H7 (cell line): ENCODE measurements at places on chromosomes 1 and 21.

DNA sequence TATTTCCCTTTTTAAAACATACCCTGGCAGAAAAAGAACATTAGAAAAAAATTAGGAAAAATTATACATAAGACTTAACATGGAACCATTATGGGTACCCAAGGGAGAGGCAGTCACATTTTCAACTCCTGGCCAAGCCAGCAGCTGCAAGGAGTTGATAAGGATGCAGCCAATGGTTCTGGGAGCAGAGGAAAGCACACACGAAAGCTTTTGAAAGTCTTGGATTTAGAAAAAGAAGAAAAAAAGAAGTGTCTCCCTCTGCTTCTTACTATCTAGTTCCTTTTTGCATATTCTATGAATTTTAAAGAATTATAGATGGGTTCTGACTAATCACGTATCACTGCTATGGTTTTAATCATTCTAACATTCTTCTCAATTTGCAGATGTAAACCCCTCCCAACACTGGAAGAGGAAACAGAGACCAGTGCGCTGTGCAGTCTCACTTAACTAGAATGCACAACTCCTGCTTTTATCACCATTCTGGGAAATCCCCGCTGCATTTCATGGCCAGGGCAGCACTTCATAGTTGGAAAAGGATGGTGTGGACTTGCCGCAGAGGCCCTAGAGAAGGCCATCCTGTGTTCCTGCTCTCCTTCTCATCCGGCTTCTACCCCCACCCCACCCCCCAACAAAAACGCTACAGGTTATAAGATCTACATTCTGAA, 2.7 kb upstream of the CD58 start:
- no peak for DNase-seq

DNA sequence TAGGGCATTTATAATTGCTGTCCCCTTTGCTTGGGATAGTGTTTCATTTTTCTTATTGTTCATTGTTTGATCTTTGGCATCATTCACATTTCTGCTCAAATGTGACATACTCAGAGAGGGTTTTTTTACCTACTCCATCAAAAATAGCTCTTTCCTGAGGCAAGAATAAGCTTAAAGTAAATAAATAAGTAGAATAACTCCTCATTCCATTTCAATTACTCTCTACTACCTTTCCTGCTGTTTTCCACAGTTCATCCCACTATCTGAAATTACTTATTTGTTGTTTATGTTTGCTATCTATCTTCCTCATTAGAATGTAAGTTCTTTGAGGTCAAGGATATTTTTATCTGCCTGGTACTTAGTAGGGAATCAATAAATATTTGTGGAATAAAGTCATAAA, 119.9 kb downstream of the LRRC40 start:
- DNase-seq = no peak

DNA sequence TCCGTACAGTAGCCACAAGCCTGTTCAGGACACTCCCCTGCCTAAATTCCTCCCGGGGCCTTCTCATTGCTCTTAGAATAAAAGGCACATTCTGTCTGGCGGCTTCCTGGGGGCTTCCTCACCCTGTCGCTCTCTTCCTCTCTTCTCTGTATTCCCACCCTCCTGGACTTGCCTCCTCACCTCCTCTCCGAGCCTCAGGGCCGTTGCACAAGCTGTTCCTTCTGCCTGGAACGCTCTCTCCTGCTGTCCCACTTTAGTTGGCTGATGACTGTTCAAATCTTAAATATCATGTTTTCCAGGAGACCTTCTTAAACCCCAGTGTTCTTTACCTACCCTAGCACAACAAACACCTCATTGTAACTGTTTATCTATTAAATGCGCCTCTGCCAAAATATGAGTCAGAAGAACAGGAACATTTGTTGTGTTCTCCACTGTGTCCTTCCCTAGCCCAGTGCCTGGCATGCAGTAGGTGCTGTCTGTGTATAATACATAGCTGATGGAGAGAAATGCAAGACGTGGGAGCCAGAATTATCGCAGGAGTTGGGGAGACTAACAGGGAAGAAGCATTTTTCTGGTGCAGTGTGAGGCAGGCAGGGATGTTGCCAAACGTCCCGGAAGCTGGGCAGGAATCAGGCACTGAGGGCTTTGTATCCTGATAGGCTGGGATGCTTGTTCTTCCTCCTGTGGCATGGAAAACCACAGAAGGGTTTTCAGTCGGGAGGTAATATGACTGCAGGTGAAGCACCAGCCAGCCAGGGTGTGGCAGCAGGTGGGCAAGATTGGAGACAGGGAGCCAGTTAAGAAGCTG, 24.1 kb upstream of the THRAP3 start:
- DNase-seq = peak; percentile 37

DNA sequence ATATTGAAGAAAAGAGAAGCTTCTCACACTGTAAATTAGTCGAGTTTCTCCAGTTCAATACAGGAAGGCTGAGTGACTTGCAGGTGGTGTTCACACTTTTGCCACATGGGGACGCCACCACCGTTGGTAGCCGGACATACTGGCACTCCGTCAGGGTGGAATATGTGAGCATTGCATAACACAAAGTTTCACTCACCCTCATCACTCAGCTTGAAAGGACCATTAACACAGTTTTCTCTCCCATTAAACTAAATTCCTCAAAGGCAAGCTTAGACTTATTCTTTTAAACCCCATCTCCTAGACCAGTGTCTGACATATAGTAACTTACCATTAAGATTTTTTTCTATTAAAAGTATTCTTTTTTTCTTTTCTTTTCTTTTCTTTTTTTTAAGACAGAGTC, 105.3 kb upstream of the SERBP1 start:
- DNase-seq = peak; percentile 72

DNA sequence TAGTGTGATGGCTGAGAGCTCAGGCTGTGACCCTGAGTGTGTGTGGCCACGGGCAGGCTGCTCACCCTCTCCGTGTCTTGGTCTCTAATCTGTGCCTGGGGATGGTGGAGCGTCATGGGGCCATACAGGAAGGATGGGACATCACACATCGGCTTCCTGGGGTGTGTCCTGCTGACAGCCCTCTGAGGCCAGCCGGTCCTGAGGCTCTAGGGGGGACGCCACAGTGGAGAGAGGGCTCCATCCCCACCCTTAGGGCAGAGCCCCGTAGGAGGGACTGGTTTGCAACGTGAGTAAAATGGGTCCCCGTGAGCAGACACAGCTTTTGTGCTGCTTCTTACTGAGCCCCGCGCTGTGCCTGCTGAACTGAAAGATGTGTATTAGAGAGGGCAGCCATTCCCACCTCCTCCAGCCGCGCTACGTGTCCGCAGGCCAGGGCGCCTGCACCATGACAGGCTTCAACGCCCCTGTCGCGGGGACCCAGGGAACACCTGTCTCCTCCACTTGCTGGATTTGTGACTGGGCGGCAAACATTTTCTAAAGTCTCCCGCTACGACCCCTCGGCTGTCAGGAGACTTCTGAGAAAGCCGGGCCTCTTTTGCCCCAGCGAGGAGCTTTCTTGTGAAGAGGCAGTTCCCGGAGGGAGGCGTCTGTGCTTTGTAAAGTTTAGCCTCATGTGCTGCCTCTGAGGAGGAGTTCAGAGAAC, 8.1 kb downstream of the COL18A1 start:
- DNase-seq = no peak

GRCh38 chr1:227317523-227318015, 723 bp downstream of the CDC42BPA start:
- DNase-seq = peak; percentile 77

- DNase-seq = peak; percentile 12
These were observed 14.2 kb downstream of the FCGR2B start for GRCh38 chr1:161676958-161677689.

DNA sequence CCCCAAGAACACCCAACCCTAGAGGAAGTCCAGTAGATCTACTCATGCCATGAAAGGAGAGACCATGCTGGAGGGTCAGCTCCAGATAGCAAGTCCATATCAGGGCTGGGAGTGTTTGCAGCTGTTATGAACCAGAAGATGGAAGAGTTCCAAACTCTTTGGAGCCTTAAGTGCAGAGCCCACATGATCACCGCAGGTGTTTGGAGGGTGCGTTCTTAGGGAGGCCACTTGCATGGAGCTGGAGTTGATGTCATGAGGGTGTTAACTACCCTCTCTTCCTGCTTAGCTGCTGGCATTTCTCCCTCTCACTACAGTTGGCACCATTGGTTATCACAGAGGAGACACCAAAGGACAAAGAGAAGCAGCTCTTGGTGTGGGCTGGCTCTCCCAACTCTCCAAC, 616.9 kb downstream of the AJAP1 start:
- no peak for DNase-seq

- no peak for DNase-seq
These were observed 380.9 kb upstream of the PRMT6 start for GRCh38 chr1:106675558-106675957.

GRCh38 chr1:245463392-245464165, 308.8 kb downstream of the KIF26B start:
- DNase-seq = no peak

GRCh38 chr1:179867493-179868330, 9.9 kb downstream of the TOR1AIP2 start:
- DNase-seq = peak; percentile 66

- DNase-seq = no peak
These were observed 19.0 kb downstream of the BCAR3 start for GRCh38 chr1:93662481-93663207.

GRCh38 chr1:170768929-170769328, 105.0 kb downstream of the PRRX1 start:
- DNase-seq = no peak

DNA sequence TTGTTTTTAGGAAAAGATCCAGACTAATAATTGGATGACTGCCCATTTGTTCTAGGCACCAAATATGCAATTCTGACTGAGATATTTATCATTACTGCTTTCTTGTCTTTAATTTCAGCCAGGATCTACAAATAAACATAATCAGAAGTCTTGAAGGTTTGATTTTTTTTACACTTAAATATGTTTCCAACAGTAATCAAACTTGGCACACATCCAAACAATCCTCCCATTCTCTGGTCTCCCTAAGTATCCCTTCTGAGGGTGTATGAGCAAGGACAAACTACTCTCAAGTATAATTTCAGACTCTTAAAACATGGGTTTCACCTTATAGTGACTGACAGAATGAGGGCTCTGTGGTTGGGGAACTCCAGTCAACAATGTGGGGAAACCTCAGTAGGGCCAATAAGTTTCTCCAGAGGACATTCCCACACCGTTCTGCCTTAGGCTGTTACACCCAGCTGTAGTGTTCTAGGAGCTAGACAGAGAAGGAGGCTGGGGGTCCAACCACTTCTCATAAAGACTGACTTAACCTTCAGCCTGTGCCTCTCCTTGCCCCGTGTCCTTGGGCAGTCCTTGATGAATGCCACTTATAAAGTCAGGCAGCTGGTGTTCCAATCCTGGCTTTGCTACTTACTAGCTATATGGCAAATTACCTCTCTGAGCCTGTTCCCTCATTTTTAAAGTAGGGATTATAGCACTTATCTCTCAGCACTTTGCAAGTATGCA, 1.5 kb upstream of the PALMD start:
- no peak for DNase-seq

GRCh38 chr1:63329621-63330330, 7.4 kb downstream of the FOXD3 start:
- DNase-seq = peak; percentile 63

- no peak for DNase-seq
These were observed 53.4 kb upstream of the BMP8A start for GRCh38 chr1:39438042-39438441.

DNA sequence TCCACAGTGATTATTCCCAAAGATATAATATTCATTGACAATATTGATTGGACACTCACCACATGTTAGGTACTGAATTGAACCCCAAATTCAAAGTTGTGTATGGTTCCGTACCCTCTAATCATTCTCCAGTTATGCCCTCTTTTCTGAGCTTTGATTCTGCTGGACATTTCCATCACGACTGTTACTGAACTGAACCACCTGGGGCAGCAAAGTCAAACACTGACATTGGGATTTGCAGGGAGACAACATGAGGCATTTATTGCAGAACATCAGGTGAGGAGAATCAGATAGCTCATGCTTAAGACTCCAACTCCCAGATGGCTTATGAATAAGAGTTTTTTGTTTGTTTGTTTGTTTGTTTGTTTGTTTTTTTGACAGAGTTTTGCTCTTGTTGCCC, 420.9 kb downstream of the DISC1 start:
- DNase-seq = no peak

DNA sequence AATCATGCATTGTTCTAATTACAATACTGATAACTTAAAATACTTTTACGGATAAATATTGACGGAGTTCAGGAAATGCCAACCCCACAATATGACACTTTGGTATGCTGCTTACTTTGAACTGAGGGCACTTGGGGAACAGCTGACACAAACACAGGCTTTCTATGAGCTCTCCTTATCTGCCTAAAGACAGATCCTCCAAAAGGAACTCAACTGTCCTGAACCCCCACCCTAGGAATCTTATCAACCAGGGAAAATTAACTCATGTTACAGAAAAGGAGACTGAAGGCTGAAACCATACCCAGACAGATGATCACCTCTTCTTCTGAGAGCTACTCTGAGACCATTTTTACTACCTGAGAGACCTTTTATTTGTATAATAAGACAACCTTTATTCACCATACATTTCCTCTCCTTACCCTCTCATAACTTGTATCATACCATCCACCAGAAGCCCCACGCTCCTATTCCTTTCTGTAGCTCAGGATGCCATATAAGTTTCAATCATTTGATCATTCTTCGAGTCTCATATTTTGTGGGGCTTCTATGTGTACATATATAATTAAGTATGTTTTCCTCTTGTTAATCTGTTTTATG, 239.5 kb downstream of the FAF1 start:
- DNase-seq = peak; percentile 13

- peak; percentile 43 for DNase-seq
These were observed 19.8 kb downstream of the SPRTN start for GRCh38 chr1:231357831-231358354.

- DNase-seq = no peak
These were observed 9.1 kb upstream of the EFHD2 start for GRCh38 chr1:15400627-15401026.

DNA sequence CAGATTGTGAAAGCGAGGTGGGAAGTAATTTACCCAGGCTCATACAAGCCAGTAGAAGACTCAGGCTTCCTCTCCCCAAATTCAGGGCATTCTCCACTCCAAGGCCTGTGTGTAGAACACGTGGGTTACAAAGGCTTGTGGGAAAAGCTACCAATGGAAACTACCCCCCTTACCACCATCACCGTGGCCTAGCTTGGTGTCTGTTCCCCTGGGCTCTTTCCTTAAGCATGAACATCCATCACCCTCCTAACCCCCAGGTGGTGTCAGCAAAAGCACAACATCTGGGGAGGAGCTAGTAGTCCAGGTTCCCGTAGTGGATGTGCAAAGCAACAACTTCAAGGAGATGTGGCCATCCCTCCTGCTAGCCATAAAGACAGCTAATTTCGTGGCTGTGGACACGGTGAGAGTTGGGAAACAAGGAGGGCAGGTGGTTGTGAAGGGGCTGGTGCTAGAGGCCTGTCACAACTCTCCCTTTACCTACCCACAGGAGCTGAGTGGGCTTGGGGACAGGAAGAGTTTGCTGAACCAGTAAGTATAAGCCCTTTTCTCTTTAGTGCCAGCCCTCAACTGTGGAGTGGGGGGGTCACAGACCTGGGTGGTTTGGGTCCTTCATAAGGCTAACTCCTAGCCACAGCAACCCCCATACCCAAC, 701 bp upstream of the MUTYH start:
- DNase-seq = peak; percentile 38

GRCh38 chr1:240962086-240962485, 350.1 kb upstream of the GREM2 start:
- no peak for DNase-seq
